ENCODE measurements at places on chromosomes 12 and 14. TPM values are rescaled to one million over a fixed set of nuclear protein-coding genes. Genes with fewer than 3 reads are reported as not detected.
A peak's percentile ranks its signal among the peaks of the same experiment; 100 is the strongest.

DNA sequence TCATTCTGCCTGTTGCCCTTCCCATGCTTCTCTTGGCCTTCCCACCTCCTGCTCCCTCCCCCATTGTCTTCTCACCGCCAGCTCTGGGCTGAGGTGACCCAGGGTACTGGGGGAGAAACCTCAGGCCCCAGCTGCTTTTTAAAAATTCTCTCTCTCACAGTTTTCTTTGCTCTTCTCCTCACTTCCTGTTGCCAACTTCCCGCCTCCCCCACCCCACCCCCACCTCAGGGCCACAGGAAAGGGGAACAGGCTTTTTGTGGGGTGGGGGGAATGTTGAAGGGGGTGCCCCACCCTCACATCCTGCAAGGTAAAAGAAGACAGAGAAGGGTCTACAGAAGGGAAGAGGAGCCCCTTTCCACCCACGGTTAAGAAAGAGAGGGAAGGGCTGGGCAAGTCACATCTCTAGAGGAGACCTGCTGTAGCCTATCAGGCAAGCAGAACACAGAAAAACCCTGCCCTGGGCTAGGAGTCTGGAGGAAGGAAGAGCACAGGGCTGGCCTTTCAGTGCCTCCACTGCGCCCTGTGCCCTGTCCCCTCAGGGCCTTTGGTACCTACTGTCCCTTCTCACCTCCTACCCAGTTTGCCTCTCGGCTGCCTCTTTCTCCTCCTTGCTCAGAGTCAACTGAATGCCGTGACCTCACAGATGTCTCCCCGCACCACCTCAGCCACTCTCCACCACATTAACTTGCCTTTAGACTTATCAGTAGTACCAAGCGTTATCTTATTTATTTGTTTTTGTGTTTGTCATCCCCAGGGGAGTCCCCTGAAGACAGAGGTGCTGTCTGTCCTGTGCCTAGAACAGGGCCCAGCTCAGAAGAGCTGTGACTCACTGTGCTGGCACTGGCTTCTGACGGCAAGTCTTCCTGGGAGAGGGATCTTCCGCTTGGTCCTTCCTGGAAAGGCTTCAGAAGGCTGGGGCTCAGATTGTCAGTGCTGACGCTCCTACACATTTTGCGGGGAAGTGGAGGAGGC, 1.7 kb downstream of the ARHGAP9 start:
- no peak for DNase-seq

DNA sequence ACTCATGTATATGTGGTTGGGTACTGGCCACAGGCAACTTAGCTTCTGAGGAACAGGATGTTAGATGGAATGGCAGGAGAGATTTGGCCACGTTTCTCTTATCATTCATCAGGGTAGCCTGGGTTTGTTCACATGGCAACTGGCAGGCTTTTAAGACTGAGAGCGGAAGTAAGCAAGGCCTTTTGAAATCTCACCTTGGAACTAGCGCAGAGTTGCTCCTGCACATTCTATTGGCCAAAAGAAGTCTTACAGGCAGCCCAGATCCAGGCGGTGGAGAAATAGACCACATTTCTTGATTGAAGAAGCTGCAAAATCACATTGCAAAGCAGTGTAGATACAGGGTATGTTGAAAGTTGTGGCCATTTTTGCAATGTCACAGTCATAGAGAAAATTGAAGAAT, 3.7 kb downstream of the CLEC4A start:
- DNase-seq = no peak

DNA sequence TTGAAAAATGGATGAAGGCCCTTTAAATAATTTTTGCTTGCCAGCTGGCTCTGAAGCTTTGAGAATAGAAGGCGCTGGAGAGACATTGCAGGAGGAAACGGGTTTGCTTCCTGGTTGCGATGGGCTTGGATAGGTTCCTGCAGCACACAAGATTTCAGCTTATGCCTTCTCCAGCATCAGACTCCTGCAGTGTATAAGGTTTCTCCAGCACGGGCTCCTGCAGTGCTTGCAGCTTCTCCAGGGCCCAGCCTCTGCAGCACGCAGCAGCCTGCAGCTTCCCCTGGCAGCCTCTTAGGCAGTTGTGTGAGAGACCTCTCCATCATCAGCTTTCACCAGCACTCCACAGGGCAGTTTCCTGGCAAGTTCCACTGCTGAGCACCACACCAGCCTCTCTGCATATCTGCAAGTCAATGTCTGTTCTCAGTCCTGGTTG, 78.7 kb upstream of the ZDHHC17 start:
- DNase-seq = peak; percentile 28

- no peak for DNase-seq
Observed at GRCh38 chr12:92085736-92086040, 60.0 kb downstream of the BTG1 start.

- no peak for DNase-seq
Observed at GRCh38 chr12:95415451-95415850, 58.5 kb upstream of the METAP2 start.

The ART4 gene
- 5.4 TPM for total RNA-seq

DNA sequence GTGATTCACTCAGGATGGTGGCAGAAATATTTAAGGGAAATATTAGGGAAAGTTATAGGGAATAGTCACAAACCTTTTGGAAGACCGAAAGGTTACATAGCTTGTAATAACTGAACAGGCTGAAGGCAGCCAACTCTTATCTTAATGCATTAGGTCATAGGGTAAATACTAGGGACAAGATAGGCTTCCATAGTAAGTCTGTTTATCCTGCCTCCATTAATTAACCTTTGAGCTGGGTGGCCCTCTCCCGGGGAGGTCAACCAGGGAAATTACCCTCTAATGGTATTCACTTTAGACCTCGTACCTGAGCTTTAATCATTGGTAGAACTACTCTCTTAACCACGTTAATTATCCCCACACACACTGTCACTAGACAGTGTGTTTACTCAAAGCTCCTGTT, 981.8 kb downstream of the SLC16A7 start:
- DNase-seq = no peak

DNA sequence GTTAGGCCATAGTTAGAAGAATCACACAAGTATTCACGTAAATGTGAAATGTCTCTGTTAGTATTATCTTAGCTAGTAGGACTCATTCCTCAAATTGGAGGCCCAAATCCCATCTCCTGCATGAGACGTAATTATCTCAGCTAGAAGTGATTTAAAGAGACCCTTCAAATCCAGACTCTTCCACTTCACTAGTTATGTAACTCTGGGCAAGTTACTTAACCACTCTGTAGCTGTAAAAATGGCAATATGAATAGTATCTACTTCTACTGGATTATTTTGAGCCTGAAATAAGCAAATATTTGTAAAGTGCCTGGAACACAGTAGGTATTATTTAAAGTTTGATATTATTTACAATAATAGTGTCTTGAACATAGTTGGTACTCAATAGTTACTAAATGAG, 28.4 kb upstream of the CDKL1 start:
- no peak for DNase-seq

The CISTR gene
- total RNA-seq = 1.9 TPM

DNA sequence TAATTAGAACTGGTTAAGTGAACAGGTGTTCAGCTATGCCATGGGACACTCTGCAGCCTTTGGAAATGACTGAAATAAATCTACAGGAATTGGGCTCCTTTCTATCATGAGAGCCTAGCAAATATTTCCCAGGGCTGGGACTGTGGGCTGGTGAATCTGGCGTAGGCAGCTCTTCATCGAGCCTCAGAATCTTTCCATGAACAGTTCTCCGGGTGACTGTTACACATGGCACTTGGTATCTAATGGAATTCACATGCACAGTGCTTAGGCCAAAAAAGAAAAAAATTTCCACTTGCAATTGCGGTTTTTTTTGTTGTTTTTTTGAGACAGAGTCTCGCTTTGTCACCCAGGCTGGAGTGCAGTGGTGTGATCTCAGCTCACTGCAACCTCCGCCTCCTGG, 32.1 kb downstream of the PRKAB1 start:
- DNase-seq = no peak

Data from left cardiac atrium (tissue), 4 donors.